ENCODE measurements at places on chromosomes 6 and 20.

DNA sequence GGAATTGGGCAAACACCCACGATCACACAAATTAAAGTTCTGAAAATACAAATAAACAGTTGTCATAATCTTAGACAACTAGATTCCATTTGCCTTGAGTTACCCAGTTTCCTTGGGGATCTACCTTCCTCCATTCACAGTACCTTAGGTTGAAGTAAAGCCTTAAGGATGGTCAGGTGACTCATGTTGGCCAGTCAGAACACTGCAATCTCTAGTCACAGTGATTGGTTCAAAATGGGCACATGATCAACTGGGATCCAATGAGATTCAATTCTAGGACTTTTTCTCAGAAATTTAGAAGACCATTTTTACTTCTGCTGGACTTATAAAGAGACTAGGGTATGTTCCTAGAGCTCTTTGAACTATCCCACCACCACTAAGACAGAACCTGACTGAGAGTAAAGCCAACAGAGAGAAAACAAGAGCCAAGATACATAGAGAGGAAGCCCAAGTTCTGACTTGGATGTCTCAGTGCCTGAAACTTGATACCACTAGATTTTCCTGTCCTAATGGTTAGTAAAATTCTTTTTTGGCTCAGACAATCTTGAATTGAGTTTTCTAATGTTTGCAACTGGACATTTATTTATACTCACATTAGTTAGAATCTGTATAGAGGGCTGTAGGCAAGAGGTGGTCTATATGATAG, 8.6 kb upstream of the CLIC5 start:
- DNase-seq, result no peak

- DNase-seq, result no peak
These were observed 46.2 kb upstream of the LAMA2 start for GRCh38 chr6:128836761-128837160.

DNA sequence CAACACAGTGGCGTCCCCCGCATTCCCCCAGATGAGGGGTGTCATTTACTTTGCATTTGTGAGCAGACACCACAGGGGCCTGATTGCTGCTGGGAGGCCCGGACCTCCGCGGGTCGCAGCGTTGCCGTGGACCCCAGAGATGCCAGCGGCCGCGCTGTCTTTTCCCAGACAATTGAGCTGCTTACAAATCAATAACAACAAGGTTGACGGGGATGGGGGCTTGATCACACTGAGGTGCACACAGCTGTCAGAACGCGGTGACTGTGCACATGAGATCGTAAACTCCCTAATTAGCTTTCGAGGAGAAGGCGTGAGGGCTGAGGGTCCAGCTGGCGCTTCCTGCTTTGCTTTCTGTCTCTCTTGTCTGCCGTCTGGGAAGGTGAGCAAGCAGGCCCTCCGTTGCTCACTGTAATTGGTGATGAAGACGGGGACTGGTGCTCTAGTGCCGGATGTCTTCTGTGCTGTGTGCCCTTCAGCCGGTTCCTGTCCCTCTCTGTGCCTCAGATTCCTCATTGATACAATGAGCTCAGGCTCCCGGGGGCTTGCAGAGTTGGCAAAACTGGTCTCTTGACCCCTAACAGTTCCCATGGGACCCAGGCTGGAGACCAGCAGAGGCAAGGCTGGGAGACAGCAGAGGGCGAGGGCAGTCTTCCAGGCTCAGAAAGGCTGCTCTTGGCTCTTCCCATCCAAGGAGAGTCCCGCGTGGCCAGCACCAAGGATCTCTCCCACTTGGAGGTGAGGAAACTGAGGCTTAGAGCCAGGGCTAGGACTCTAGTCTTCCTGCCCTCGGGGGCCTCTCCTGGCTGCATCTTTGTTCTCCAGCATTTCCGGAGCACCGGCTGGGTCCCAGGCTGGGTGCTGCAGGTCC, 126.0 kb upstream of the PMEPA1 start:
- no peak for DNase-seq

DNA sequence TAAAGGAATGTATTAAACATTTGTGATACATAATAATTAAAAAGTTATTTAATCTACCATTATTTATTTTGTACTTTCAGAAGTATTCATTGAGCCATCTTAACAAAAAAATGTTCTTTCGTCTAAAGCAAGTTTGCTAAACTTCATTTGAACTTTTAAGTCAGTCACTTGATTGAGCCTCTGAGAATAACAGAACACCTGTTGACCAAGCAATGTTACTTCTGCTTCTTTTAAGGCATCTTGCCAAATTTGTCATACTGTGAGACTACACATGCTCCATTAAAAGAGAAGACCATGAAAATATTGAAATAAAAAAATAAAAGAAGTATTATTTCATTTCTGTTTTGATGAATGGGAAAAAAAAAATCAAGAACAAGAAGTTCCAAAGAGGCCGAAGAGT, 141.8 kb upstream of the BMP5 start:
- no peak for DNase-seq

DNA sequence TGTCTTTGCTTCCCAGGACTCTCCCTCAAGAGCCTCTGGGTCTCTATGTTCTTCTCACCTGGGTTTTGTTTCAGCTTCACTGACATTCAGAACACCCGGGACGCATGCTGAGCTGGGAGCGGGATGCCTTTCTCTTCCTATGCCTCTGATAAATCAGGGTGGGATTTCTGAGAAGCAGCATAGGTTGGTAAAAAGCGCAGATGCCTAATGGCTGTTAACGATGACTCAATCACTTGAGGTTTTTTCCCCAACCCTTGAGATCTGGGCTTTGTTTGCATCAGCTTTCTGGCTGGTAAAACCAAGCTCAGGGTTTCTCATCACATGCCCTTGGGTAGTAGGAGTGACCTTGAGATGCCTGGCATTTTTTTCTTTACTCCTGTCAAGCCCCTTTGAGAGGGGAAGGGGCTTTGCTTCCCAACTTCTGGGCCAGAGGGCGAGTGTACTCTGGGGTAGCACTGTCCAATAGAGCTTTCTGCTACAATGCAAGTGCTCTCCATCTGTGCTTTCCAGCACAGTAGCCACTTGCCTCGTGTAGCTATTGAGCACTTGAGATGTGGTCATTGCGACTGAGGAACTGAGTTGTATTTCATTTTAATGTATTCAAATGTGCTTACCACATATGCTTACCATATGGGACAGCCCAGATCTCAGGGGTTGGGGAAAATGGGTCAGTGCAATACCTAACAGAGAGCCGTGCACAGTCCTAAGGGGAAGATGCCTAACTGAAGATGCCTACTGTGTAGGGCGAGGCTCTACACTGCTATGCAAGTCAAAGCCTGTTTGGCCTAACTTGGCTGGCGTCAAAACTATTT, 69.1 kb downstream of the PPP1R14C start:
- DNase-seq, result no peak

- no peak for DNase-seq
These were observed 52.3 kb downstream of the ZFAND3 start for GRCh38 chr6:37871616-37872372.

DNA sequence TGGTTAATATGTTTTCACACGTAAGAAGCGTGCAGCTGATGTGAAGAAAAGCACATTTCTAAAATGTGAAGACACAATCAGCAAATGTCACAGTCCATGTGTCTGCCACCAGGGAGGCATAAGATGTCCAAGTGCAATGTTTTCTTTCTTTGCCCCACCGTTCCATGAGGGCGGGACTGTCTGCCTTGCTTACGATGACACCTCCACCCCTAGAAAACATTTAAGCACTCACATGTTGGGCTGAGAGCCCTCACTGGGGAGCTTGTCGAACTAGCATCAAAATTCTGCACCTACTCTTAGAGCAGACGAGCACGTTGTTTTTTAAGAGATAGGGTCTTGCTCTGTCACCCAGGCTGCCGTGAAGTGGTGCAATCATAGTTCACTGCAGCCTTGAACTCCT, 57.6 kb downstream of the PSMG4 start:
- DNase-seq, result no peak
